CD8-positive, alpha-beta T cell (primary cell): ENCODE measurements at places on chromosomes 1 and 21.

DNA sequence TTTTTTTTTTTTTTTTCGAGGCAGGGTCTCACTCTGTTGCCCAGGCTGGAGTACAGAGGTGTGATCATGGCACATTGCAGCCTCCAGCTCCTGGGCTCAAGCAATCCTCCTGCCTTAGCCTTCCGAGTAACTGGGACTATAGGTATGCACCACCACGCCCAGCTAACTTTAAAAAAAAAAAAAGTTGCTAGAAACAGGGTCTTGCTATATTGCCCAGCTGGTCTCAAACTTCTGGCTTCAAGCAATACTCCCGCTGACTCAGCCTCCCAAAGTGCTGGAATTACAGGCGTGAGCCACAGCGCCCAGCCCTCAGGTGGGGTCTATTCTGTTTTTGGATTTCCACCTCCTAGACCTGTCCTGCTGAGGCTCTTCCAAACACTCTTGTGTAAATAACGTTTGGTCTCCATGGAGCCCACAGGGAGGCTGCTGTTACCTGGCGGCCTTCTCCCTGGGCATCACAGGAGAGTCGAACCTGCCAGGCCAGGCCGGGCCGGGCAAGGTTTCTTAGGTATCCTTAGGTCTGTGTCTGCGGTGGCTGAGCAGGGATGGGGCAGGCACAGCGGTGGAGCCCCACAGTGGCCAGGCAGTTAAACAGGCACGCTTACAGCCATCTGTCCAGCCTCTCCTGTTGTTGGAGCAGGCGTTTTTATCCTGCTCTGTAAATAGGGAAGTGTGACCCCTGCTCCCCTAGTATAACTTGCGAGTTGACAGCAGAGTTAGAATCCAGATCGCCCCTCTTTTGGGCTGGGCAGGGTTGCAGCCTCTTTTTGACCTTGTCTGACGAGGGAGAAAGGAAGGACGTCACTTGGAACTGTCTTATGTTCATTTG, 18.8 kb downstream of the PLEKHM2 start:
- DNase-seq, result no peak

DNA sequence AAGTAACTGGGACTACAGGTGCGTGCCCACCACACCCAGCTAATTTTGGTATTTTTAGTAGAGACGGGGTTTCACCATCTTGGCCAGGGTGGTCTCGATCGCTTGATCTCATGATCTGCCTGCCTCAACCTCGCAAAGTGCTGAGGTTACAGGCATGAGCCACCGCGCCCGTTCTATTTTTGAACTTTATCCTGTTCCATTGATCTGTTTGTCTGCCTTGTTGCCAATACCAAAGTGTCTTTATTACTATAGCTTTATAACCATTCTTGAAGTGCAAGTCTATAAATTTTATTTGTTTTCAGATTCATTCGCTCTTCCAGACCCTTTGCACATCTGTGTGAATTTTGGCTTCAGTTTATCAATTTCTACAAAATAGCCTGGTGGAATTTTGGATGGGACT, 28.0 kb downstream of the SYT14 start:
- no peak for DNase-seq

DNA sequence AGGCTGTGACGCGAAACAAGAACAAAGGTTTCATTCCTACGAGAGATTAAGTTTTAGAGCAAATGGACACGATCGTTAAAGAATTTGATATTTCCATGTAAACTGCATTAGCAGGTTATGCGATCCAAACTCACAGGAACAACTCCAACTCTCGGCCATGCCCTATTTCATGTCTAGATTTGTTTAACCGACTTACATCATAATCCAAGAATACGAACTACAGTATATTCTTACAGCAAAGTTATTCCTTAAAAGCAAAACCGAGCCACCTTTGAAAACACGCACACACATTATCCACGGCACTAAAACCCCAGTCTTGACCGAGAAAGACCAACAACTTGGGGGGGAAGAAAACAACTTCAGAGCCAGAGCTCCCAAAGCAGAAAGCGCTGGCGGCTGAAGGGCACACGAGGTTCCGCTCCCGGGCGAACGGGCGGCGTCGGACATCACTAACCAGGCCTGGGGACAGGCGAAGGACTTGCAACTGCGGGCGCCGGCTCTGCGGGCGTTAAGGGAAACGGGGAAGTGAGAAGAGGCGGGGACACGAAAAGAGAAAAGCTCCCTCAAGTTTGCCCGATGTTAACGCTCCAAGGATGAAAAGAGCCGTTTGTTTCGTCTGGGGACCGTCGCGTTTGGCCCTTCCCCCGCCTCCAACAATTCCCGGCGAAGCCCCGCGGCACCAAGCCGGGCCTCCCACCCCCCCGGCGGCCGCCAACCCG, 690 bp downstream of the B3GALNT2 start:
- DNase-seq, result no peak

DNA sequence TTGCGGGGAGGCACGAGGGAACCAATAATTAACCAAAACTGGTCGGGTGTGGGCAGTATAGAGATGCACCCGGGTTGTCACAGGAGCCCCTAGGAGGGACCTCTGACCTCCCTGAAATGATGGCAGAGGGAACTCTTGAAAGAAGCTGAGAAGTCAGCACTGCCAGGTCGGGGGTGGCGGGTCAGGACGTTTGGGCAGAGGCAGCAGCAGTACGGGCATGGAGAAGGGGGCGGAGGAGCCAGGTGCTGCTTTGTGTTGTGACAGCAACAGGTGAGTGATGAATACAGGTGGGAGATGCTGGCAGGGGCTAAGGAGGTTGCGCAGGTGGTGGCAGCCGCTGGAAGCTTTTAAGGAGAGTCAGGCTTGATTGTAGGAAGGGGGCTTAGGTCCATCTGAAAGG, 11.7 kb downstream of the TNFRSF1B start:
- no peak for DNase-seq

DNA sequence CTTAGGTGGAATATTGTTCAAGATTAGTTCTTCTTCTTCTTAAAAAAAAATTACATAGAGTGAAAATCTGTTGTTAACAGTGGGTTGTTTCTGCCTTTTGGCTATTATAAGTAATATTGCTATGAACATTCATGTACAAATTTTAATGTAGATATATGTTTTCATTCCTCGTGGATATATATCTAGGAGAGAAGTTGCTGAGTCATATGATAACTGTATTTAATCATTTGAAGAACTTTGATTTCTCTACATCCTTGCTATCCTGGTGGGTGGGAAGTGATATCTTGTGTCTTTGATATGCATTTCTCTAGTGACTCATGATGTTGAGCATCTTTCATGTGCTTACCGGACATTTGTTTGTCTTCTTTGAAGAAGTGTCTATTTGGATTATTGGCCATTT, 29.9 kb downstream of the MAST2 start:
- DNase-seq, result no peak

GRCh38 chr1:14034506-14034905, 334.5 kb downstream of the PRDM2 start:
- DNase-seq, result no peak

DNA sequence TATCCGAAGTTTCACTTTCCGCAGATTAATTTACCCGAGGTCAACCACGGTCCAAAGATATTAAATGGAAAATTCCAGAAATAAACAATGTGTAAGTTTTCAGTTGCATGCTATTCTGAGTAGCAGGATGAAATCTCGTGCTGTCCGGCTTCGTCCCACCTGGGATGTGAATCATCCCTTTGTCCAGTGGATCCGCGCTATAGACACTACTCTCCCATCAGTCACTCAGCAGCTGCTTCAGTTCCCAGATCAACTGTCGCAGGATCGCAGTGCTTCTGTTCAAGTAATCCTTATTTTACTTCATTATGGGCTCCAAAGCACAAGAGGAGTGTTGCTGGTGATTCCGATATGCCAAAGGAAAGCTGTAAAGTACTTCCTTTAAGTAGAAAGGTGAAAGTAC, 8.3 kb upstream of the LRP8 start:
- DNase-seq, result no peak

- DNase-seq, result no peak
Observed at GRCh38 chr1:196317535-196318522, 290.4 kb downstream of the KCNT2 start.

- no peak for DNase-seq
Observed at GRCh38 chr21:39006571-39007311, 176.5 kb downstream of the PSMG1 start.
